MCF 10A (cell line): ENCODE measurements at places on chromosomes 12 and 14. TPM values are rescaled to one million over a fixed set of nuclear protein-coding genes. Genes with fewer than 3 reads are reported as not detected.

DNA sequence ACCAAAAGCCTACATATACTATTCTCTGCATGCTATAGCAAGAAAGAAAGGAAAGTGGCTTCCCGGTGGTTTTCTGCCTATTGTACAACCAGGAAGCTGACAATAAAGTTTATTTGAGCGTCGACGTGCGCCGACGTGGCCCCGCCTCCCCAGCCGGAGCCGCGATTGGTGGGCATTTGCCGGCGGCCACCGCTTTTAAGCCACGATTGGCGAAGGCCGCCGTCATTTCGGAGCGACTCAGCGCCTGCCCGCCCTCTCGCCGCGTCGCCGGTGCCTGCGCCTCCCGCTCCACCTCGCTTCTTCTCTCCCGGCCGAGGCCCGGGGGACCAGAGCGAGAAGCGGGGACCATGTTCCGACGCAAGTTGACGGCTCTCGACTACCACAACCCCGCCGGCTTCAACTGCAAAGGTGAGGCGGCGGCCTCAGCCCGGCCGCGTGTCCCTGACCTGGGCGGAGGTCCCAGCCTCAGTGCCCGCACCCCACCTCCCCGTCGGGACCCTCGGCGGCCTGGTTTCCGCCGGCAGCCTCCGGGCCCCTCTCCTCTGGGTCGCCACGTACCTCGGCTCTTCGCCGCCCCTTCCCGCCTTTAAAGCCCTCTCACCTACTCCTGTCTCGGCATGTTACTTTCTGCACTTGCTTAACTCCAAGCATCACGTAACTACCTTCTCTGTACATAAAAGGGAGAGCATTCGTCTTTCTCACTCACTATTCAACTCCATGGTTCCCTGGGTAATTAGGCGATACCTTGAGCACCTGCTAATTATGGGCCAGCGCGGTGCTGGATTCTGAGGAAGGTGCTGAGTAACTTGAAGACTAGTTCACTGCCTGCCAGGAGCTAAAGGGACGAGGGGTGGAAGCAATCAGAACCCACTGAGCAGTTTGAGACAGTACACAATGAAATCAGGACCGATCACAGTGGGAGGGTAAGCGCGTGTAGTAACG is at the start of gene RTRAF:
TSS of gene RTRAF (plus strand) at position 254 of the 942 bp plus-strand sequence. CDS start at position 348, 94 bp downstream.
- DNase-seq: peak; percentile 91

- DNase-seq: no peak
Measured at GRCh38 chr14:73937012-73937411, 12.9 kb downstream of the FAM161B start.

- no peak for DNase-seq
Measured at GRCh38 chr12:12446786-12447185, 89.9 kb downstream of the BORCS5 start.

GRCh38 chr12:32754111-32754510 is 1.6 kb downstream of the YARS2 start:
- DNase-seq: peak; percentile 25

Gene ERP27
- not detected in 2 replicates for total RNA-seq

DNA sequence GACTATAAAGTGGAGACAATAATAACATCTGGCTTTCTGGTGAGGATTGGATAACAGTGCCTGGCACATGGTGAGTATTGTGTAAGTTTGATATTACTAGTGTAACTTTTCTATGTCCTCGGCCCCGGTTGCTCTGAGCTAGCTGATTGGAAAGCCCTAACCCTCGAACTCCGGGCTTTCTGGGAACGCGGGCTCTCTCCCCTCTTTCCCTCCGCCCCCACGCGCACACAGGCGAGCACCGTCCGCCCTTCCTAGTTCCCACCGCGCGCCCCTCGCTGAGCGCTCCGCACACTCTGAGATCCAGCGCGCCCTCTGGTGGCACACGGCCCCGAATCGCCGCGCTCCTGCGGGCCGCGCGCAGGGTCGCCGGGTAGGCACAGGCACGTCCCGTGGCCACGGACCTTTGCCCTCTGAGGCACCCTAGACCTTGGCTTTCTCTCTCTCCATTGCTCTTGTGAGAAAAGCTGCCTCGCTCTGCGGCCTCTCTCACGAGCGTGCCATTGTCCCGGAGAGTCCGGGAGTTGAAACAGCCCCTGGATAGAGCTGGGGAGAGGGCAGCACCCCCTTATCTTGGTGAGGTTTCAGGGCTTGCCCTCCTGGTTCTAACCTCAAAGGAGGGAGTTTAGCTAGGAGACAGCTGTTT is 23.2 kb upstream of the ESRRB start:
- DNase-seq: no peak

- no peak for DNase-seq
Measured at GRCh38 chr14:61832783-61833182, 70.6 kb downstream of the SNAPC1 start.

- peak; percentile 19 for DNase-seq
Measured at GRCh38 chr12:26188127-26188526, 7.2 kb upstream of the SSPN start.

DNA sequence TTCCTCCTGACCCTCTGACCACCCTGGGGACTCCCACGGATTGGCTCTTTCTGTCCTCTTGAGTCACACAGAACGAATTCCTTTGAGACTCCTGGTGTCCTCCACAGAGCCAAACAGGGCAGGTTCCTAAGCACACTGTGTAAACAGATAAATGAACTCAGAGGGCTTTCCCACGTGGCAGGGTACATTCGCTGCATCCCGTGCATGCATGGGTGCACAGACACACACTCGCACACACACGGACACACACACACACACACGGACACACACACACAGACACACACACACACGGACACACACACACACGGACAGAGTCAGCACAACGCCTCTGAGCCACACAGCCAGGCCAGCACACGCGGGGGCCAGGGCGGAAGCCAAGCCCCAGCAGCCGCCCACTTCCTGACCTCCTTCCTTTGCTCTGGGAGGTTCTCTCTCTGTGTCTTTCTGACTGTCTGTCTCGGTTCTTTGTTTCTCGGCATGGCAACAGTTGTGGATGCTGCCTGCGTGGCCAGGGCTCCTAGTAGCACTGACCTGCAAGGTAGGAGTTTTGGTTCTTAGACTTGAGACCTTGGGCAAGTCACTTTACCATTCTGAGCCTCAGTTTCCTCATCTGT is 706 bp downstream of the CRACR2A start:
- DNase-seq: no peak

DNA sequence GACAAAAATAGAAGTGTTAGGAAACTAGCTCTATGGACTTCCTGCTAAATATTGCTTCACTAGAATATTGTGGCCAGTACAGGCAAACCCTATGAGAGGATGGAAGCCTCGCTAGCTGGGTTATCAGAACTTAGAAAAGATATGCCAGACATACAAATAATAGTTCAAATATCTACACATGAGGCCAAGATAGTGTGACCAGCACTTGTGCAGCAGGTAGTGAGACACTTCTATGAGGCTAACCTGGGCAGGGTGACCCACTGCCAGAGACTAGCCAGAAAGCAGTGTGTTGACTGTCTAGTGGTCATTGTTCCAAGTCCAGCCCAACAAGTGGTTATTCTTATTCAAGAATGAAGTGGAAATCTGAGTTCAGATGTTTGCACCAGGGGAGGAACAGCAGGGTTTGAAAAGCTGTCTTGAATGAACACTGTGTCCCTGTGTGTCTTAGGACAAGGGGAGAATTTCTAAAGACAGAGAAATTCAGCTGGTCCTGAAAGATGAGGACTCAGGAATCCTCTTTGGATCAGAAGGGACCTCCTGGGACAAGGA is 16.3 kb downstream of the TSPAN8 start:
- no peak for DNase-seq

- peak; percentile 86 for DNase-seq
Measured at GRCh38 chr14:50520947-50521815, 11.2 kb downstream of the MAP4K5 start.

- DNase-seq: no peak
Measured at GRCh38 chr14:89409961-89410360, 7.1 kb downstream of the FOXN3 start.

DNA sequence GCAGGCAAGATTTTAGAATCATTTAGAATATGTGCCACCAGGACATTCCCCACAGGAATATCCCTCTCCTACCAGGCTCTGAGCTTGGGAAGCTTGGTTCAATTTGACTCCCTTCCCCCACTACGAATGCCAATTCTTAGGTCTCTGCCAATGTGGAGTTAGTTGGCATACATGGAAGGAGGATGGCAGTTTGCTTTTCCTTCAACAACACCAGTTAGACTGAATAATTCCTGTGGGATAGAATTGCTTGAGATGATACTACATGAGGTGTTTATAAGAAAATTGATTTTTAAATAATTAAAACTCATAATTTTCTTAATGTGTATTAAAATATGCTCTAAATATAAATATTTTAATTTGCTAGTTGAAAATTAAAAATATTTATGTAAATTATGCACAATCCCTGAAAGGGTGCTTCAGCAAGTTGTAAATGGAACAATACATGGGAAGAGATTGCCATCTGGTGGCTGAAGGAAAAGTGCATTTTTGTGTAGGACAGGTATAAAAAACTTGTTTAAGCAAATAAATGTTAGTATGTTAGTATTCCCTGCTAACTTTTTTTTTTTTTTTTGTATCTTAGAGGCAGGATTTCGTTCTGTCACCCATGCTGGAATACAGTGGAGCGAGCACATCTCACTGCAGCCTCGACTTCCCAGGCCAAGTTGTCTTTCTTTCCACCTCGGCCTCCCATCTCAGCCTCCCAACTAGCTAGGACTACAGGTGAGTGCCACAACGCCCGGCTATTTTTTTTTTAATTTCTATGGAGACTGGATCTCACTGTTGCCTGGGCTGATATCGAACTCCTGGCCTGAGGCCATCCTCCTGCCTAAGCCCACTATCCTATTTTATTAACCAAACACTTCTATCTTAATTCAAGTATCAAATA is 25.8 kb upstream of the STRAP start:
- DNase-seq: peak; percentile 76

GRCh38 chr12:100398307-100398706 is 41.4 kb downstream of the SLC17A8 start:
- DNase-seq: no peak

Gene CSRP2
- 2.0 and 2.6 TPM in 2 replicates for total RNA-seq

GRCh38 chr14:33052943-33053342 is 114.3 kb downstream of the NPAS3 start:
- DNase-seq: no peak

DNA sequence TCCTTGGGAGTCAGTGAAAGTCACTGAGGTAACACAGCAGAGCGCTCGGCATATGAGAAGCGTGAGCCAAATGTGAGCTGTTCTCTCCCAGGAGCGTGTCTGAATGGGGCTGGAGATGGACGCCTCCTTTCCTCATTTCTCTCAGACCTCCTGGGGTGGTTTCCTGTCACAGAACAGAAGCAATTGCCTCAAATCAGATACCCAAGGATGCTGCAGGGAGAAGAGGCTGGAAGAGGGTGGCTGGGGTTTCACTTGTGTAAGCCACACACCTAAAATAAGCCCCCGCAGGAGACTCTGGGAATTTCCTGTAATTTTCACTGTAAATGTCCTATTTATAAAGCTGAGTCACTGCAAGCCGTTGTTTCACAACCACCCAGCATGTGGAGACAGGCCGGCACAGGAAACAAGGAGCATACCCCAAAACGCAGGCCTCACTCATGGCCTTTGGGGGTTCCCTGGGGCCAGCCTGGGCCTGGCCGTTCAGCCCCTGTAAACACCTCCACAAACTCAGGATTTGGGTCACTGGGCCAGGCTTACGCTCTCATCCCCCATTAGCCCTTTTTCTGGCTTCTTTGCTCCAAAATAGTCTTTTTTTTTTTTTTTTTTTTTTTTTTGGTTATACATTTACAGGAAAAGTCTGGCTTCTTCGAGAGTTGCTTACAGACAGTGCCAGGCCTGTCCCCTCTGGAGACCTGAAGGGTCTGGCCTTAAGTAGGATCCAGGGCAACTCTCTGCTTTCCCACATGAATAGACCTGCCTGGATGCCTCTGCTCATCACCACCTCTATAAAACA is 55.3 kb downstream of the VCPKMT start:
- peak; percentile 96 for DNase-seq

- DNase-seq: no peak
Measured at GRCh38 chr14:51168215-51168613, 71.8 kb upstream of the TMX1 start.

Gene SMIM10L1
- total RNA-seq: 10.5 and 10.9 TPM in 2 replicates

Gene PRB2
- not detected in 2 replicates for total RNA-seq

DNA sequence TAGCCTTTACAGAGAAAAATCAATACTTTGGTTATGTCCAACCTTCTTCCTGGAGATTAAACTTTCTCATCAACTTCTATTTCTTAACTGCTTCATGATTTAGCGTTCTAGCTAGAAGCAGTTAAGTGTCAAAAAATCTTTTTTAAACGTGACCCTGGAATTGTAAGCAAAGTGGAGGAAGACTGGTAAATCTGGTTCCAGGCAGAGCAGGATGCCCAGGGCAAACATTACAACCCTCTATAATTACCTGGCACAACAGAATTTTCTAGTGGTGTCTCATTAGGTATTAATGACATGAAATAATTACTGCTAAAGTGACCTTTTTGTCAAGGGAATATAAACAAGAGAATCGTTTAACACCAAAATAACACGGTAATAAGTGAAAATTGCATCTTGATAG is 320.8 kb downstream of the MED13L start:
- no peak for DNase-seq

DNA sequence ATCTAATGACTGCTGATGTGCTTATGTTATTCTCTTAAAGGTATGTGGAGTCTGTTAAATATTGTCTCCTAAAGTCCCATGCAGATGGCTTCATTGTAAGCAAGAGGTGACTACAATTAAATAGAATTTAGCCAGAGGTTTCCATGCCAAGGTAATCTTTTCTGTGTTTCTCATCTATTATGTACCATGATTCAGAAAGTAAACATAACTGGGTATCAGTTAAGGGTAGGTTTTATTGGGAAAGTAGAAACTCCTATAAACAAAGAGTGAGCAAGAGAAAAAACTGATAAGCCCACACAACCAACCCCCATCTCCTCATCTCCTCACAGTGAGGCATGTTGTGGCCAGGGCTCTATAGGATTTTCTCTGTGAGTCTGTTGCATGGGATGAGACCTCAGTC is 611.7 kb downstream of the SNAPC1 start:
- no peak for DNase-seq

DNA sequence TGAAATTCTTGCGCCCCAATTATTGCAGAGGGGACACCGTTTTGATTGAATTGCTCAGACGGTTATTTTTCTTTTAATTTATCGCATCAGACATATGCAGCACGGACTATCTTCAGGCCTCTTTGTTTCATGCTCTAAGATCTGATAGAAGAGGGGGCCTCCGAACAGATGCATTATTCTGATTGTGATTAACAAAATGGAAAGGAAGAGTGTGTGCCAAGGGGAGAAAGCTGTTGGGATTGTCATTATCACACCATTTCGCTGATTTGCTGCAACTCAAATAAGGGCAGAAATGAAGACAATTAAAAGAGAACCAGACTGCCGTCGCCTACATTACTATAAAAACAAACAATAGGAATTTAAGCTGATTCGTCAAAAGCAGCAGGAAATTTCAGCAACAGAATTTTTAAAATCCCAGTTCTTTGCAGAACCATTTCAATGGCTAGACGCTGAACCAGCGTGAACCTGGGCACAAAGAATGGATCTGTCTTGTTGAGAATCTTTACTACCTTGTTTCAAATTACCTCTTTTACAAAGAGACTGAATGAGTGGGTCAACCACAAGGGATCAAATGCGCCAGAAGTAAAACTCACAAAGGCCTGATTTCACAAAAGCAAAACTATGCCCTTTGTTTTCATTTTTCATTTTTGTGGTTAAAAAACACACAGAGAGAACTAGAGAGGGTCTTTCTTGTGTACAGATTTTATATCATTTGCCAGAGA is 30.6 kb downstream of the TMEM132D start:
- no peak for DNase-seq

GRCh38 chr14:31403707-31404106 is 16.6 kb downstream of the HEATR5A start:
- DNase-seq: no peak

GRCh38 chr14:22555384-22556011 is 33.5 kb downstream of the DAD1 start:
- DNase-seq: peak; percentile 38
